ENCODE measurements at places on chromosomes 13 and 19.

GRCh38 chr13:55550624-55551023, 1590.1 kb upstream of the PRR20A start:
- peak; percentile 30 for DNase-seq

DNA sequence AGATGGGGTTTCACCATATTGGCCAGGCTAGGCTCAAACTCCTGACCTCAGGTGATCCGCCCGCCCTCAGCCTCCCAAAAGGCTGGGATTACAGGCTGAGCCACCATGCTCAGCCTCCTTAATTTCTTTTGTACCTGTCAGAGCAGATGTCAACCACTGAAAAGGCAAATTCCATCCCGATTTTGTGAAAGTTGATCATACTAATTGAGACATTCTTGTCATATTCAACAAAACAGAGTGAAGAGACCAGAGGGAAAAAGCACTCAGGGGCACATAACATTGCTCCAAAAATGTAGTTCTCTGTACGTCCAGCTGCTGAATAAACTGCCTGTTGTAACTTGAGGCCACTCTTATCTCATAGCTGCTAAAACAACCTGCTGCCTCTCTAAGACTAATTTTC, 27.4 kb upstream of the PSPC1 start:
- DNase-seq = no peak

GRCh38 chr13:65470781-65471180, 1759.4 kb downstream of the PCDH9 start:
- DNase-seq = no peak

- peak; percentile 93 for DNase-seq
Measured at GRCh38 chr19:46487802-46488445, 7.7 kb downstream of the PNMA8B start.

- DNase-seq = no peak
Measured at GRCh38 chr13:108769213-108770070, 140.0 kb downstream of the MYO16 start.

DNA sequence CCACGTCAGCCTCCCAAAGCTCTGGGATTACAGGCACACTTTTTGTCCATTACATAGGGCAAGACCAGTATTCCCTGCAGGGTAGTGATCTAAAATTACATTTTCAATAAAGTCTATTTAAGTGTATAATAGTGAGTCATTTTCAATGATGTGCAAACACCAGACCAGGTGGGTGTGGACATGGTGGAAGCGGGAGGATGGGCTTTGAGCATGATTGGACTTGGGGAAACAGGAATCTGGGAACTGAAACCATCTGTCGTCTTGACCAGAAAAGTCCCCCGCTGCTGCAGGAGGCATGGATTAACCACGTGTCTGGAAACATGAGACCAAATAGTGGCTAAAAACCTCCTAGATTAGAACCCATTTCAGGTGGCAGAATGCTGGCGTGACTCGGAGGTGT, 4.9 kb downstream of the FXYD3 start:
- no peak for DNase-seq

- DNase-seq = no peak
Measured at GRCh38 chr13:80215368-80215767, 125.6 kb downstream of the SPRY2 start.

DNA sequence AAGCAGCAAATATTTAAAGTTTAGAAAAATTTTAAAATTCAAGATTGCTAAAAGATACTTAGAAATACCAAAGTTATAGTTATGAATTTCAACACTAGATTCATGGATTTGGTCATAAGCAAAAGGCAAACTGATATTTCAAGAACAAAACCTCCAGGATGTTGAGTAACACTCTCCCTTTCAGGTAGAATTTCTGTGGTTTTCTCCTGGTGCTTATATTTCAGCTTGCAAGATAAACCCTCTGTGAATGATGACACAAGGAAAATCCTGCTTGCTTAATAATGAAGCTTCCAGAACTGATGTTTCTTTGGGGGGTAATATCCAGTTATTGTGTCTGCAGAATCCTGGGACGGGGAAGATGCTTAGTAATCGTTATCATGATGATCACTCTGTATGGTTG, 320.3 kb upstream of the EDNRB start:
- DNase-seq = no peak

GRCh38 chr13:71613066-71613745, 253.8 kb downstream of the DACH1 start:
- no peak for DNase-seq

DNA sequence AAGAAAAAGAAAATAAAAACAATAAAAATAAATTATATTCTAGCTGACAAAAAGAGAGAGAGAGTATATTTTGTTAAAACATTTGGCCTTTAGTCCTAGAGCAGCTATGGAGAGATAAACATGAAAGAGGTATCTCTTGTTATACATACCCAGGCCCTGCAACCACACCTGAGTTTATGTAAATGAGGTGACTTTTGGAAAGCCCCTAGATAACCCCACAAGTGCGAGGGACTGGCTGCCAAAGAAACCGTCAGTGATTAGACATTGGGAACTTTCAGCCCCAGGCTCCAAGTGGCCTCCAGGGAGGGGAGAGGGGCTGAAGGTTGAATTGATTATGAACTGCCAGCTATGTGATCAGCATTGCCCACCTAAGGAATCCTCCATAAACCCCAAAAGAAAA, 2.1 kb upstream of the NLRP7 start:
- DNase-seq = no peak

DNA sequence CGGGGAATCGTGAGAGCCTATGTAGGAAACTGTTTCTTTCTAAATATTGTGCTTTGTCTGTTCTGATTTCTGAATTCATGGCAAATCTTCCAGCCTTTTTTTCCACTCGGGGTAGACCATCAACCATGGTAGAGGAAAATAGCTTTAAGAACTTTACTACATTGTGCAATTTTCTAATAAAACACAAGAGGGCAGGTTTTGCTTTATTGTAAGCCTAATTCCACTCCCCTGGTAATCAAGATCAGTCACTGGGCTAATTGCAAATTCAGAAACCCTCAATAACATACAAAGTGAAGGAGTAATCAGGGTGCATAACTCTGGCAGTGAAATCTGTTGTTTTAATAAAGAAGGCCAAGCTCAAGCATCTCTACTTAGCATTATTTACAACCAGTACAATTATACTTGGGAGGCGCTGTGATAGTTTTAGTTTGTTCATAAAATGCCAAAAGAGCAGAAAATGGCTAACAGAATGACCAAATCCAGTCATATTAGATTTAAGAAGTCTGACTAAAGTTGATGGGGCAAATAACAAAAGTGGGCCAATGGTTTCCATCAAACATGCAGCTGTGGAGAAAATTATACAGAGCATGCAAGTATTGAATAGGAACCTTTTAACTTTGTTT, 43.8 kb downstream of the DCT start:
- peak; percentile 82 for DNase-seq

- peak; percentile 94 for DNase-seq
Measured at GRCh38 chr19:8307965-8308866, at the start of gene CD320. CD320 (minus strand) TSS chr19:8308358; CDS start chr19:8308290, 68 bp downstream.

DNA sequence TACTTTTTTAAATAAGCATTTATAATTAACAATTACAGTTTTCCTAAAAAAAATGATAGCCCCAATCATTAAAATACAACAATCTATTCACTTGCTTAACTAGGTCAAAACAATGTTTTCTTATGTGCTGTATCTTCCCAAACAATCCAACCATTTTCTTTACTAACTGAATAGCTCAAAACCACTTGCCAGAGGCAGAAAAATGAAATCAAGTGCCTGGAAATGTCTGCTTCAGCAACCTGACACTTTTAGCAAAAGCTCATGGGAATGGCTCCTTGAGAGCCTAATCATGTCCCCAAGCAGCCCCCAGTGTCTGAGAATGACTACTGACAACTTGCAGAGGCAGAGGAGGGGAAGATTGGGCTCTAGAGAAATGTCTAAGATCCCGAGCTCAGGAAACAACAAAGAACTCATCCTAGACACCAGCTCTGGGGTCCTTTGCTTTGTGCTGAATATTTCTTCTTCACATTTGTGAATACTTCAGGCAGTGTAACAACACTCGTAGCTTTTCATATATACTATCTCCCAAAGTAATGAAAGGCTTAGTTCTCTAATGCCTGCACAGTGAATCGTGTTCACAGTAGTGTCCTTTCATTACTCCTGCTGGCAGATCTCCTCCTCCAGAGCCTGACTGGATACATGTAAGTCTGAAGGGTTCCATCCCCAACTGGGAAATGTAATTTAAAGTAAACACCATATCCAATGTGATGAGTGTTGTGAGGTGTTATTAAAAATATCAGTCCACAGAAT, 280.0 kb downstream of the LHFPL6 start:
- DNase-seq = no peak

- DNase-seq = no peak
Measured at GRCh38 chr13:36082806-36083205, 48.4 kb downstream of the DCLK1 start.

GRCh38 chr13:21434588-21434987, 24.5 kb downstream of the ZDHHC20 start:
- no peak for DNase-seq

- DNase-seq = no peak
Measured at GRCh38 chr13:43965459-43965845, 85.7 kb downstream of the LACC1 start.
